Neural crest cell (in vitro differentiated cells): ENCODE measurements at places on chromosomes 6 and 20.

DNA sequence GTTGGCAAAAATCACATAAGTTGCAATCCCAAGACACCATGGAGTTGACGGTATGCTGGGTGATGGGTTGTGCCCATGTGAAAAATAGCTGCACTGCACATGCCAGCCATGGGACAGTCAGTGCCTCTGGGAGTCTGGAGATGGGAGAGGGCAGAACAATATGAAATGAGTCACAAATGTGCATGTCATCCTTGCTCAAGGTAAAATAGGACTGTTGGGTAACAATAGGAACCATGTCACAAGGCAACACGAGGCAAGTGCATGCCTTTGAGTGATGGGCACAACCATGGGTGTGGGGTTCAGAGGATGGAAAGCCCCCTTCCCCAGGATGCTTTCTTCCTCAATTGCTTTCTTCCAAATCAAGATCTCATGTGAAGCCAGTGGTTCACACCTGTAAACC lies 70.5 kb upstream of the PIM1 start:
- no peak for DNase-seq

DNA sequence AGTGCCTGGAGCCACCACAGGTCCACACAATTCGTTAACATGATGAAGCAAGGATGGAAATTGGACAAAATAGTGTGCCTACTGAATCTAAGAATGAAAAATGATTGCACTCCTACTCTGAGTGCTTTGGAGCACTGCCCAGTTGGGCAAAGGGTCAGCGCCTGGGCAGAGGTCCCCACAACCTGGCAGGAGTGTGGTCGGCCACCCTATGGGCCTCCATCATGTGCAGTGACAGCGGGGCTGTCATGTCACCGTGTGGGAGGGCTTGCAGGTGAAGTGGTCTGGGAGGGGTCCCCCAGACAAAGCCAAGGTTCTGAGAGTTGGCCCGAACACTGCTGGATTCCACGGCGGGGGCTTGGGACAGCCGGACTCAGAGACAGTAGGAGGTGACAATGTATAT lies 36.2 kb upstream of the CD93 start:
- no peak for DNase-seq

GRCh38 chr6:132685009-132685408 lies 26.0 kb upstream of the TAAR1 start:
- no peak for DNase-seq

DNA sequence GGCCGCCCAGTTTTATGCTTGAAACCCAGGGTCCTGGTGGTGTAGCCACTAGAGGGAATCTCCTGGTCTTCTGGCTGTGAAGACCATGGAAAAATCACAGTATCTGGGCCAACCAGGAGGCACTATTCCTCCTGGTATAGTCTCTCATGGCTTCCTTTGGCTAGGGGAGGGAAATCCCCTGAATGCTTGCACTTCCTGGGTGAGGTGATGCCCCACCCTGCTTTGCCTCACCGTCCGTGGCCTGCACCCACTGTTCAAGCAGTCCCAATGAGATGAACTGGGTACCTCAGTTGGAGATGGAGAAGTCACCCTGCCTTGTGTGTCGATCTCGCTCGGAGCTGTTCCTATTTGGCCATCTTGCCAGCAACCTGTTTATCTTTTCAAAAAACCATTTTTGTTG lies 10.1 kb upstream of the ZNF337 start:
- DNase-seq, result no peak

DNA sequence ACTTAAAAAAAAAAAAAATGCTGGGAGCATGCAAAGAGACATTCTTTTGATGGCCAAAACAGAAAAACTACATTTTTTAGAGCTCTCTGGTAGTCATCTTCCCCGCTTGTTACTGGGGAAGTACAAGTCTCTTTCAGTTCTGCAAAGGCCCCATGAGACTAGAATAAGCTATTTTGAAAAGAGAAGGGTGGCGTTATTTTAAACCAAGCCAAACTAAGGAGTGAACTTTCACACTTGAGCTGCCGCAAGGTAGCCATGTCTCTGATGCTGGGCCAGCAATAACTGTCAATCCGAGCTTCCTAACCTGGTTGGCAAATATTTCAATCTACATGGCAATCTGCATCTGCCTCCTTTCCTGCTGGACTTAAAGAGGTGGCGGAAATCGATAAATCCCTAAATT lies 96.7 kb downstream of the L3MBTL3 start:
- no peak for DNase-seq

DNA sequence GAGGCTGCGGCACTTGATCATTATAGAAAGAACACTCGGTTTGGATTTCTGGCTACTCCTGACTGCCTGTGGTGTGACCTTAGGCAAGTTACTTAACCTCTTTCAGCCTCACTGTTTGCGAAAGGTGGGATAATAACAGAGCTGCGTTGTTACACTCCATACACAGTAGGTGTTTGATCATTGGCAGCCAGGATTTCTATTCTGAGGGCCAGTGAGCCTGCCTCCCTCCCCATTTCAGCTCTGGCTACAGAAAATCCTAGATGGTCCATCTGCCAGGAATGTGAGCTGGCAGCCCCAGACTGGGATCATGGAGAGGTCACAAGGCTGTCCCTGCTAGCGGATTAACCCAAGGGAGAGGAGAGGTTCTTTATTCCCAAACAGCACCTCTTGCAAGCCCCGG lies 2.7 kb downstream of the KCNB1 start:
- DNase-seq, result no peak
